ENCODE measurements at places on chromosomes 11 and 22. TPM values are rescaled to one million over a fixed set of nuclear protein-coding genes. Genes with fewer than 3 reads are reported as not detected.

PRCP gene
- 42.0 TPM for polyA plus RNA-seq

GRCh38 chr22:41916745-41917358 is 2.0 kb upstream of the SHISA8 start:
- no peak for DNase-seq

GRCh38 chr11:117479372-117479771 is 151.7 kb downstream of the CEP164 start:
- no peak for DNase-seq

- DNase-seq, result no peak
Observed at GRCh38 chr22:24444251-24444650, 16.9 kb downstream of the ADORA2A start.

DNA sequence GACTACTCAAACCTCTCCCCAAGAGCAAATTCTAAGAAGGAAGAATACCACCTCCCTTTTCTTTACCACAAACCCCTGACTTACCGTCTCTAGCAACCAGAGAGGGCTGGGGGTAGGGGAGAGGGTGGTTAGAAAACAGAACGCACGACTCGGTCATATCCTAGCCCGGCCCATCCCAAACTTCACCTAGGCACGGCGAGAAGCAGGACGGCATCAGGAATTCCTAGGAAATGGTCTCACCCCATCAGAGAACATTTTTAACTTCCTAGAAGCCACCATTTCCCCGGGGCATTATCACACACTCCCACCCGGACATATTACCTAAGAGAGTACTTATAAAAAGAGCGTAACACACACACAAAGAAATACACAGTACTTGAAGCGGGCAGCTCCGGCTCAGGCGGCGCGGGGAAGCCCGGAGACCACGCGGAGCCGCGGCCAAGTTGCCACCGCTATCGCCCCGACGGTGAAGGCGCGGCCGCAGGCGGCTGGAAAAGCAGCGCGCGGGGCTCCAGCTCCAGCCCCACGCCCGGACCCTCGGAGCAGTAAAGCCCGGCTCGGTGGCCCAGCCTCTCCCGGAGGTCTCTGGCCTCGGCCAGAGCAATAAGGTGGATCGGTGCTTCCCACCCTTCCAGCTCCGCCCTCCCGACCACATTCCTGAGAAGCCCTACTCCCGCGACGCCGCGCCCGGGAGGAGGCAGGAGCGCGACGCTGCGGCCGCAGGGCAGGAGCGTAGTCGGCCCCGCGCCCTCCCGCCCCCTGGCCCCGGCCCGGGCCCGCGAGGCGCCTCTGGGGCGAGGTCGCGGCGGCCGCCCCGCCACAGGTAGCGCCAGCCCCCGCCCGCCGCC is 878 bp downstream of the RRAS2 start:
- peak; percentile 41 for DNase-seq

GRCh38 chr22:30282616-30283046 is 6.7 kb downstream of the CASTOR1 start:
- DNase-seq, result no peak

- DNase-seq, result peak; percentile 63
Observed at GRCh38 chr11:74681686-74682651, 49.3 kb downstream of the CHRDL2 start.

DNA sequence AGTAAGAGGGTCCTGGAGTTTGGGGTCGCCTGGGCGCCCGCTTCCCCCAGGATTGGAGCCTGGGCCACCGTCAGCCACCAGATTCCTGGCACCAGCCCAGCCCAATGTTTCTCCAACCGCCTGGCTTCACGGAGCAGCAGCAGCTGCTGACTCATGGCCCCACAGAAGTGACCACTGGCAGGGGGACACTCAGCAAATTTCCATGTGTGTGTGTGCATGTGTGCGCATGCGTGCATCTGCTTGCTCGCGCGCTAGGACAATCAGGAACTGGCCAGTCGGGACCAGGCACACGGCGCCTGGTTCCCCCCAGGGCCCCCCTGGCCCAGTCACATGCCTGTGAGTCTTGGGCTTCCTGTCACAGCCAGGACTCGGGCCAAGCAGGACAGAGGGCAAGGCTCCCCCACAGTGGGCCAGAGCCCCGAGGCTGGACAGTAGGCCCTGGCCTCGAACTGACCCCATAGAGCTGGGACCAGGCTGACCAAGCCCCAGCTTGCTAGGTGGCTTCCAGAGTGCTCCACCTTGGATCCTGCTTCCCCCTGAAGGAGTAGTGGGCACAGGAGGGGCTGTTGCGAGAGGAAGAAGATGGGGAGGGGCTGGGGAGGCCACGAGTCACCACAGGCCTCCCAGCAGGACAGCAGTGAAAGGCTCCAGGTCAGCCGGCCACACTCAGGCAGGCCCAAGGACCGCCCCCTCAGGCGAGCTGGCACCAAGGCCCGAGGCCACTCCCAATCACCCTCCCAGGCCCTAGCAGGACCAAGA is 3.2 kb downstream of the CTSD start:
- DNase-seq, result peak; percentile 89

- DNase-seq, result no peak
Observed at GRCh38 chr11:43921561-43922294, 20.7 kb upstream of the C11orf96 start.

DNA sequence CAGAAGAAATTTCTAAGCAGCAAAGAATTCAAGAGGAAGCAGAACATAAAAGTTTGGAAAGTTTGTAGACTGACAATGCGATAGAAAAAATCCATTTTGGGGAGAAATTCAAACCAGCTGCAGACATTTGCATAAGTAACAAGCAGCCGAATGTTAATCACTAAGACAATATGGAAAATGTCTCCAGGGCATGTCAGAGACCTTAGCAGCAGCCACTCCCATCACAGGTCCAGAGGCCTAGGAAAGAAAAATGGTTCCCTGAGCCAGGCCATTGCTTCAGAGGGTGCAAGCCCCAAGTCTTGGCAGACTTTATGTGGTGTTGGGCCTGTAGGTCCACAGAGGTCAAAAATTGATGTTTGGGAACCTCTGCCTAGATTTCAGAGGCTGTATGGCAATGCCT is 155.4 kb downstream of the NELL1 start:
- no peak for DNase-seq

DNA sequence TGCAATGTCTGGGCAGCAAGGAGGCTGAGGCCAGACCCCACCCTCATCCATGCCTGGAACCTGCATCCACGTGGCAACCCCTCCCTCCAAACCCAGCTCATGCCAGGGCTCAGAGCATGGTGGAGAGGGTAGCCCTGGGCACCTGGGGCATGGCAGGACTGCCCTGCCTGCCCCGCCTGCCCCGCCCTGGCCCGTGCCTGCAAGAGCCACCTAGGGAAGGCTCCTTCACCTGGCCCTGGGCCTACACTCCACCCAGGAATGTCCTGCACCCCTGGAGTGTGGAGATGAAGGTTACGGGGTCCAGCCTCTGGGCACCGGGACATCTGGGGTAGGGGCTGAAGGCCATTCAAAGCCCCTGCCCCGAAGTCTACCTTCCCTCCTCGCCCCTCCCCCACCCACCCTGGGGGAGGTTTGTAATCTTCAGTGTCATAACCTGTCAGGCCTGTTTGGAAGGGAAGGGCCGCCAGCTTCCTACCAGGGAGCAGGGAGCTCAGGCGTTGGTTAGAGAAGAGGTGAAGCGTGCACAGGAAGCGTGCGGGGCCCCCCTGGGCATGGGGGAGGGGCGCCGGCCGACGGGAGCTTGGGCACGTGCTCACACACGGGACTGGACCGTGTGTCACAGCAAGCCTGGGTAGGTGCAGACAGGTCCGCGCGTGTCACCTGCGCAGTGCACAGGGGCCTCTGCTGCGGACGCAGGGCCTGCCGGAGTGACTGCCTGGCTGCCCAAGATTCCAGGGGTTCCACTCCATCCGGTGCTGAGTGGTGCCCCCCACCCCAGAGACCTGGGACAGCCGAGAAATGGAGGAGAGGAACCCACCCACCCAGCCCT is 30.7 kb upstream of the TH start:
- DNase-seq, result no peak

DNA sequence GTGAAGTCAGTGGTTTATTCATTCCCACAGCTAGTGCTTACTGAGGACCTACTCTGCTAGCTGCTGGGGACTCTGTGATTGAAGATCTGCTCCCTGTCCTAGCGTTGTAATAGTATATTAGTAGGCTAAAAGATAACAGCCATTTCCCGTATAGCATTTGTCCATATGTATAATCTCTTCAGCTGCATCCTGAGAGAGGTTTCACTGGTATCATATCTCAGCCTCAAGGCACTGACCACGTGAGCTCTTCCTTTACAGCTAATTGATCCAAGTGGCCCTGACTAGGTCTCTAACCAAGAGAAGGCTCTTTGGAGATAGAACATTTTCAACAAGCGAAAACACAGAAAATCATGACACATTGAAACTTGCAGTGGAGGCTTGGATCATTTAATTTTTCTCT is 110.2 kb downstream of the APIP start:
- no peak for DNase-seq

DNA sequence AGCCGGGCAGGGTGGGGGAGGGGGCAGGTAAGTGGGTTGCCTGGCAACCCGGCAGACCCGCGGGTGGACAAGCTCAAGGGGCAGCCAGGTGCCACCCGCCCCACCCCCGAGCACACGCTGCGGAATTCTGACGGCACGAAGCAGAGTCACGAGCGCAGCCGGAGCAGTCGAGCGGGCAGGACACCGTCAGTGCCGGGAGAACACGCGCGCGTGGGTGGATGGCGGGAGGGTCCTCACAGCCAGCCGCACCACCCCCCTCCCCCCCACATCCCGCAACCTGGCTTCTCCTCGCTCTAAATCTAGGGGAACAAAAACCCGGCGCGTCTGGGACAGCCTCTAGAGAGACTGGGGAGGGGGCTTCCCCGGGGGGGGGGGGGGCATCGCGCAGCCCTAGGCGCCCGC is 133.1 kb upstream of the HSD17B12 start:
- DNase-seq, result no peak

- no peak for DNase-seq
Observed at GRCh38 chr11:70252844-70253243, 17.6 kb upstream of the PPFIA1 start.
